Cortex of kidney (tissue), 1 donor: ENCODE measurements at places on chromosomes 5 and 9.
A peak's percentile ranks its signal among the peaks of the same experiment; 100 is the strongest.

GRCh38 chr5:167030500-167031120 lies 1260.8 kb upstream of the WWC1 start:
- no peak for DNase-seq

DNA sequence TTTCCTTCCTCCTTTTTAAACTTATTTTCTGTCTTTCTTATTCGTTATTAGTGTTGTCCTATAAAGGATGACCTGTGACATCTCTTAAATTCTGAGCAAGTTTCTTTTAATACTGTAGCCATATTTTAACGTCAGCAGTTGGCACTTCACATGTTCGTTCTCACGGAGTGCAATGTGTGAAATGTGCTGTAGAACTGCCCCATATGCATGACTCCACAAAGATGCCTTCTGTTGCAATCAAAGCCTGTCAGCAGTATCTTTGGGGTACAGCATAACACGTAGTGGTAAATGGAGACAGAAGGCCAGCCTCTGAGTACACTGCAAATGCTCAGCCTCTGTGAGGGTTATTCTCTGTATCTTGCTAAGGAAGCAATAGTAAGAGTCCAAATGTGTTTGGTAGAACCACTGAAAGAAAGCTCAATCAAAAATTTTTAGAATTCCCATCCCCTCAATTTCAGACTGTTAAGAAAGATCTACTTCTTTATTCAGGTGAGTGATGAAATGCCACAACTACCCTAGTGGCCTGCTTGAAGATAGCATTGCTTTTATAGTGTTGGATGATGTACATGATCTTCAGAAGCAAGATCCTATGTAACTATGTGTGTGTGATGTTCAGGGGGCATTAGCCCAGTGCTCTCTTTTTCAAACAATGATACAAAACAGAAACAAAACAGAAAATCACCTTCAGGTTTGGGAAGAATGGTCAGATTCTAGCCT lies 277.7 kb downstream of the TMEM167A start:
- DNase-seq: no peak

- no peak for DNase-seq
These were observed 16.6 kb upstream of the PCDHB2 start for GRCh38 chr5:141077826-141078225.

DNA sequence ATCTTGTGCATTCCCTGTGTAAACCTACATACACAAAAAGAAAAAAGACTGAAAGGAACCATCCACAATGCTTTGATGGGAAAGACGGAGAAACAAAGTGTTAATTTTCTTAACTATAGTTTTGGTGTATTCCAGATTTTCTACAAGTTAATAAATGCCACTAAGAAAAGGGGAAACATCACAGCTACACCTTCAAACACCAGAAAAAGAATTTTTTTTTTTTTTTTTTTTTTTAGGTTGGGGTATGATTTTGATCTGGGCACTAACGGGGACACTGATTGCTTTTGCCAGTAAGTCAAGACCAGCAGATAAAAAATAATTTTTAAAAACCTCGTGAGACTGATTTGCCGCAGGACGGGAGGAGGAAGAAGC lies 334 bp upstream of the THG1L start:
- no peak for DNase-seq

DNA sequence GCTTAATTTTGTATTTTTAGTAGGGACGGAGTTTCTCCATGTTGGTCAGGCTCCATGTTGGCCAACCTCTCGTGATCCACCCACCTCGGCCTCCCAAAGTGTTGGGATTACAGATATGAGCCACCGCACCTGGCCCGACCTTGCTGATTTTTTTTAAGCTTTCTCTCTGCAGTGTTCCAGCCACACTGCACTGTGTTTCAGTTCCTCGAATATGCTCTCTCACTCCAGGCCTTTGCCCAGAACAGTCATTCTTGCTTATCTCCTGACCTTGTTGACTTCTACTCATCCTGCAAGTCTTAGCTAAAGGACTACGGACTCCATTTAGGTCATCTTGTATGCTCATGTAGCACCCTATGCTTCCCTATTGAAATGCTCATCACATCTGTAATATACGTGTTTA lies 3.3 kb downstream of the SNAPC3 start:
- no peak for DNase-seq

DNA sequence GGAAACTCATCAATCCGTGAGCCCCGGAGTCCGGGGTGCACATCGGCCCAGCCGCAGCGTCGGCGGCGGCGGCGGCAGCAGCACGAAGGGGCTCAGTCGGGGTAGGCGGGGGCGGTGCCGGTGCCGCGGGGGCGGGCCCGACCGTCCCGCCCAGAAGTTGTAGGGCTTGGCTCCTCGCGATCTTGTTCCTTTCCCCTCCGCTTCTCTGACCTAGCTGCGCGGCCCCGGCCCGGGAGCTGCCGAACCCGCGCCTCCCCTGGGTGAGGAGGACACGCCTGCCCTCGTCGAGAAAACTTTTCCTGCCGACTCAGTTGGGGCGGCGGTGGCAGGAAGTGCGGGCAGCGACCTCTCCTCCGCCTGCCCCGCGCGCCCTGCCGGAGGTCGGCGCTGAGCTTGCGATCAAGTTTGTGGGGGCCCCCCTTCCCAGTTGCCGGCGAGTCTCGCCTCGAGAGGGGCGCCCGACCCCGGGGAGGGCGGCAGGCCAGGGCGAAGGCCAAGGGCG lies at the start of gene MAN2A1:
MAN2A1 (plus strand) TSS at position 188 of the 502 bp plus-strand sequence. CDS start 491 bp downstream, outside the sequence.
- DNase-seq: peak; percentile 12

DNA sequence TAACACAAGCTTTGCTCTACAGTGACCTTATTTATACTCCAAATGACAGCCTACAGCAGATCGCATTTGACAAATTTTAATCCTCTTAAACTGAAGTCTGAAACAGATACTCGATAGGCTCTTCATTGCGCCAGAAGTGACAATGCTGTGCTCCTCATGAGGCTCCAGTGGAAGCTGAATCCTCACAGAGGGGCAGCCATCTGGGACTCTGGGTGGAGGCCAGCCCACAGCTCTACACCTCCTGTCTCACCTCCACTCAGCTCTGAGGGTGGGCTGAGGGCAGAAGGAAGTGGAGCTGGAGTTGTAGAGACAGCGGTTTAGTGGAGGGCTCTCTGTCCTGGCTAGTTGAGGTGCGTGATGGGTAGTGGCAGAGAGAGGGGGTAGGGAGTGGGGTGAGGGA lies 283.3 kb upstream of the ANKRD55 start:
- DNase-seq: no peak
